ENCODE measurements at places on chromosomes 3 and 15.

GRCh38 chr3:70753572-70753971 lies 441.1 kb upstream of the MDFIC2 start:
- DNase-seq, result no peak

DNA sequence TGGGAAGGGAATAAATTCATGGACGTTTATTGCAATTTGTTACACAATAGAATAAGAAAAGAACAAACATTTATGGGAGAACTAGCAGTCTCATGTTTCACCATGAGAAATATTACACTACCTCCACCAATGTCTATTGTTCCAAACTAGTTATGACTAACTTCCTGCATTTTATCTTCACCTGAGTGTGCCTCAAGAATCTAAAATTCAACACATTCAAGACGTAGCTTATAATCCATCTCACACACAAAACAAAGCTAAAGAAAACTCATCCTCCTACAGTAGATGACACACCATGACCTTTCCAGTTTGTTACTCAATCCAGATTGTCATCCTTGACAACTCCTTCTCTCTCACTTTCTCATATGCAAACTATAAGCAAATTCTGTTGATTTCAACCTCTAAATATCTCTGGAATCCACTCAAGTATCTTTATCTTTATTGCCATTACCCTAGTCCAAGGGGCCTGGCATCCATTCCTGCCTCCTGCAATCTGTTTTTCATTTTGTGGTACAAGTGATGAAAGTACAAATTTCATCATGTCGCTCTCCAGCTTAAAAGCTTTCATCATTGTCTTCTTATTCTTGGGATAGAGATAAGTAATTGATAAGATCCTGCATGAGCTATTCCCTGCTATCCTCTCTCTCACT lies 229.9 kb downstream of the NR2F2 start:
- DNase-seq, result no peak

- DNase-seq, result no peak
Measured at GRCh38 chr15:97566961-97567360, 393.5 kb upstream of the ARRDC4 start.

- no peak for DNase-seq
Measured at GRCh38 chr3:145893331-145893730, 267.7 kb downstream of the PLOD2 start.

- DNase-seq, result peak; percentile 34
Measured at GRCh38 chr3:12308517-12308916, 19.6 kb downstream of the PPARG start.
